ENCODE measurements at places on chromosomes 2 and 18.

DNA sequence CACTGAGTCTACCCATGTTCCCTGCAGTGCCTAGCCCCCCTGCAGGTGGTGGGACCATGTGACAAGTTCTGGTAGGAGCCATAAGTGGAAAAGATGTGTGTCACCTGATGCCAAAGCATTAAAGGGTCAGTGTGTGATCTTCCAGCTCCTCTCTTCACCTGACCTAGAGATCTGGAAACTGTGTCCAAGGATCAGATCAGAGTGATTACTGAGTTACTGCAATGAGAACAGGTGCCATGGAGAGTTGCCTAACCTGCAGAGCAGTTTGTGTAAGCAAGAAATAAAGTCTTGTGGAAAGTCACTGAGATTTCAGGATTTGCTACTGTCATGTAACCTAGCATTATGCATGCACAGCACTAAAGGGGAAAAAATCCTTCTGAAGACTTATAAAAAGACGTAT lies 90.6 kb downstream of the ACVR1C start:
- DNase-seq = no peak

DNA sequence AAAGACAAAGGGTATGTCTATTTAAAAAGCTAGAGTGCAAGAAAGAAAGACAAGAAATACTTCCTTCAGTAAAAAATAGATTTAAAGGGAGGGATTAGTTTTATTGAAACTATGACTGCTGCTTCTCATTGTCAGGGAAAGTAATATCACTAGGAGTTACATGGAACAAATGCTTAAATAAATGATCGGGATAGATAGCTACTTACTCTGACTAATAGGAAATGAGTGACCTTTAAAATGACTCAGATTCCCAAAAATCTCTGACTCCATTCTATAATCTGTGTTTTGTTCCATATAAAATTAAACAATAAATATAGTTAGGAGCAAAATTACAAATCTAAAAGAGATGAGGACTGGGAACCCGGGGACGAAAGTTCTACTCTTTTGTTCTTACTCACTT lies 669.3 kb downstream of the NR4A2 start:
- no peak for DNase-seq

DNA sequence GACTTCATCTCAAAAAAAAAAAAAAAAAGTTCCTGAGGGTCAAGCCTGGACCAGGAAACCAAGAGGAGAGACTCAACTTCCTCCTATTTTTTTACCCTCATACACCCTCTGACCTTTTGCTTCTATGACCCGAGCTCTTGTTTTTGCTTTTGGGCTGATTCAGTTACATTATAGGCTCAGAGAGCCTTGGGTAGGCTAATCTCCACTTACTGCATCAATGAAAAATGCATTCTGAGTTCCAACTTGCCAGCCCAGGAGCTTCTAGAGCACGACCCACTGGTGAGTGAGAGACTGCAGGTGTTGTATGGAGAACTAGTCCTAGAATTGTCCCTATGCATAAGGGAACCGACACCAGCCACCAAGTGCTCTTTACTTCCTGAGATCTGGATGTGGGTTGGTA lies 91.1 kb downstream of the CABLES1 start:
- no peak for DNase-seq

DNA sequence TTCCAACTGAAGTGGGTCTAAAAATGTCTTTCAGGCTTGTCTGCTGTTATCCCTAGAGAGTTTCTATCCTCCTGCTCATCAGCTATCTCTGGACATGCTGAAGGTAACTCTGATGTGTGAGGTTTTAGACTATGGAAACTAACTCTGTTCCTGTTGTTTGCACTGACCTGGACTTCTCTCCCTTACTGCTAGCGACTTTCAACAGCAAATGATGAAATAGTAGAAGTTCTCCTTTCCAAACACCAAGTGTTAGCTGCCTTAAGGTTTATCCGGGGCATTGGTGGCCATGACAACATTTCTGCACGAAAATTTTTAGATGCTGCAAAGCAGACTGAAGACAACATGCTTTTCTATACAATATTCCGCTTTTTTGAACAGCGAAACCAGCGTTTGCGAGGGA lies 26.9 kb downstream of the RMC1 start:
- DNase-seq = no peak

- no peak for DNase-seq
Observed at GRCh38 chr2:195434346-195434745, 222.7 kb upstream of the SLC39A10 start.

DNA sequence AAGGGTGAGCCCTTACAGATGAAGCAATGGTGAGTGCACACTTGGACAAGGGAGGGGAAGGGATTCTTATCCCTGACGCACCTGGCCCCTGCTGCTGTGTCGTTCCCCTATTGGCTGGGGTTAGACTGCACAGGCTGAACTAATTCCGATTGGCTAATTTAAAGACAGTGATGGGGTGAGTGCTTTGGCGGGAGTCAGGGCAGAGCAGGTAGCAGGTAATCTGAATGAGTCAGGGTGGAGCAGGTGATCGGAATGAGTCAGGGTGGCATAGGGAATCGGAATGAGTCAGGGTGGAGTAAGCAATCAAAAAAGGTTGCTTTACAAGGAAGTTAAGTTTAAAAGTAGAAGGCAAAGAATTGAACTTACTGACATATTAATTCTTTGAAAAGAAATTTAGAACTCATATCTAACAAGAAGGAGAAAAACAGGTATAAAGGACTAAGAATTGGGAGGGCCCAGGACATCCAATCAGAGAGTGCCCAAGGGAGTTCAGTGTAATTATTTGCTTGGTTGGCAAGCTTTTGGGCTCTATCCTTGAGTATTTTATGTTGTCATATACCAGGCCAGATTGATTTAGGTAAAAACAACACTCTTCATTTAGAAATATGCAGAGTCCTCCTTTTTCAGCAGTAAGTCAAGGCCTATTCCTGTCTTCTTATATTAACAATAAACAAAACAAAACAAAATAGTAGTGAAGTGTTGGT lies 52.3 kb upstream of the RALBP1 start:
- DNase-seq = no peak
